NCI-H226 (cell line): ENCODE measurements at places on chromosomes 16 and 17.

DNA sequence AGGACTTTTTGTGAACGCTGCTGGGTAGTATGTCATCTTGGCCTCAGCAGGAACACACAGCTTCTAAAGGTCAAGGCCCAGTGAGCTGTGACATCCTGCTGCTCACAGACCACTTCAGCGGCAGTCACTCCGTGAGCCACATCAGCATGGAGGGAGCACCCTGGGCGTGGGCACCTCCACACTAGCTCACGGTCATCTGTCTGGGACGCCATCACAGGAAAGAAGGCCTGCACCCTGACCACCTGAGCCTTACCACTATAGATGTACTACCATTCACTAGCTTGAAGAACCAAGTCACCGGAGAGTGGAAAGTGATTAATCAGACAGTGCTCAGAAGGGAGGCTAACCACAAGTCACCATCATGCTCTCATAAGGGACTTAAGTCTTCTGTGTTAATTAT lies 3.3 kb downstream of the AXIN1 start:
- no peak for DNase-seq

DNA sequence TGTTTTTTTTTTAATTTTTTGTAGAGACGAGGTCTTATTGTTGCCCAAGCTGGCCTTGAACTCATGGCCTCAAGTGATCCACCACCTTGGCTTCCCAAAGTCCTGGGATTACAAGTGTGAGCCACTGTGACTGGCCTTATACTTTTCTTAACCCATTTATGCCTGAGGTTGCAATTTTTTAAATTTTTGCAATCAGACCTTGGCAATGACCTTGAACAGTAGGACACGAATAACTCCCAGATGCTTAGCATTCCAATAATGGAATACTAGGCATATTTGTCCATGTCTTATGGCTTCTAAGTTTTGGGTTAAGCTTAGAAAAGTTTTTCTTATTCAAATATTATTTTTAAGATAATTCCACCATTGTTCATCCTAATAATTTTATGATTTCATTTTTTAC lies 28.3 kb upstream of the TMEM97 start:
- DNase-seq: no peak

DNA sequence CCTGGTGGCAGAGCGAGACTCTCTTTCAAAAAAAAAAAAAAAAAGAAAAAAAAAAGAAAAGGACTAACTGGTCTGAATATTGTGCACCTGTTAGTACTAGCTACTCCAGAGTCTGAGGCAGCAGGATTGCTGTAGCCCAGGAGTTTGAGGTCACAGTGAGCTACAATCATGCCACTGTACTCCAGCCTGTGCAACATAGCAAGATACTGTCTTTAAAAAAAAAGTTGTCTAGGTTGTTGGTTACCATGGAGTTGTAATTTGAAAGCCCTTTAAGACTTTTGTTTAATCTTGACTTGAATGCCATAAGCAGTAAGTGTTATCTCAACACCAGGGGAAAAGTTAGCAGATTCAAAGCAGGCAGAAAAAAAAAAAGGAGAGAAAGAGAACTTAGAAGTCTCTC lies 10.9 kb upstream of the C16orf54 start:
- DNase-seq: no peak

DNA sequence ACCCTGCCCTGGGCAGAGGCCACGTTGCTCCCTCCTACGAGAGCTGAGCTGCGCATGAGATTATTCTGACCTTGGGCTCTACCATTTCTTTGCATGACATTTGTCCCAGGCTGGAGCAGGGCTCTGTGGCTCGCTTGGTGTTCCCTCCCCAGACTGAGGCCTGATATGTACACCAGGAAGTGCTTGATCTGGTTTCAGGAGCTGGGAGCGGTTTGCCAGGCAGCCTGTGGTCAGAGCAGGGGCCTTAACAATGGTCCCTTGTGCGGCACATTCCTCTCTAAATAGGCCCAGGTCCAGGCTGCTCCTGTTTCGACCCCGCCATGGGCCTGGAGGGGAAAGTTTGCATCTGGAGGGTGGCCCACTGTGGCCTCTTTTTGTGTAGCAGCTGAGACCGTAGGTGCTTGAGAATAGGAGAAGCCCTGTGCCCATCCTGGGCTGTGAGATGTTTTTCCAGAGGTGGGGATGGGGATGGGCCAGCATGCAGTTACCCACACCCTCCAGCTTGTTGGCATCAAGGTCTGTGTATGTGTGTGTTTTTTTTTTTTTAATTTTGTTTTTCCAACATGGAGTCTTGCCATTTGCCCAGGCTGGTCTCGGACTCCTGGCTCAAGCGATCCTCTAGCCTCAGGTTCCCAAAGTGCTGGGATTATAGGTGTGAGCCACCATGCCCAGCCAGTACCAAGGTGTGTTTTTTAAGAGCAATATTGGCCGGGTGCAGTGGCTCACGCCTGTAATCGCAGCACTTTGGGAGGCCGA lies 253.9 kb downstream of the SEC14L1 start:
- DNase-seq: no peak

- DNase-seq: no peak
Observed at GRCh38 chr16:10641953-10642949, 52.5 kb downstream of the TEKT5 start.

DNA sequence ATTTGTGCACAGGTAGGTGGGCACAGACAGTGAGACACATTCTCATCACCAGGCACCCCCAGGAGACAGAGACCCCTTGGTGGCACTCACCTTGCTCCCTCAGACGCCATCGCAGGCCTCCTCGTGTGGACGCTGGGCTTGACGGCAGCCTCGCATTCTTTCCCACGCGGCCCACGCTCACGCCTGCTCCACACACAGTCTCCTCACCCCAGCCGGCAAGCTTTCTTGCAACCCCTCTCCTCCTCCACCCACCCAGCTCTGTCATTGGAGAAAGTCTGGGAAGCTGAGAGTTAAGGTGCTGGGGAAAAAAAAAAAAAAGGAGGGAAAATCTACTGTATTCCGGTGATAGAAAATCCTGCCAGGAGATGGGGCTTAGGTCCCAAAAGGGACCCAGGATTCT lies 14.8 kb downstream of the SGCA start:
- no peak for DNase-seq
